ENCODE measurements at places on chromosomes 13 and 19.

- DNase-seq: peak; percentile 41
These were observed 324.0 kb downstream of the GPC5 start for GRCh38 chr13:91722267-91722884.

DNA sequence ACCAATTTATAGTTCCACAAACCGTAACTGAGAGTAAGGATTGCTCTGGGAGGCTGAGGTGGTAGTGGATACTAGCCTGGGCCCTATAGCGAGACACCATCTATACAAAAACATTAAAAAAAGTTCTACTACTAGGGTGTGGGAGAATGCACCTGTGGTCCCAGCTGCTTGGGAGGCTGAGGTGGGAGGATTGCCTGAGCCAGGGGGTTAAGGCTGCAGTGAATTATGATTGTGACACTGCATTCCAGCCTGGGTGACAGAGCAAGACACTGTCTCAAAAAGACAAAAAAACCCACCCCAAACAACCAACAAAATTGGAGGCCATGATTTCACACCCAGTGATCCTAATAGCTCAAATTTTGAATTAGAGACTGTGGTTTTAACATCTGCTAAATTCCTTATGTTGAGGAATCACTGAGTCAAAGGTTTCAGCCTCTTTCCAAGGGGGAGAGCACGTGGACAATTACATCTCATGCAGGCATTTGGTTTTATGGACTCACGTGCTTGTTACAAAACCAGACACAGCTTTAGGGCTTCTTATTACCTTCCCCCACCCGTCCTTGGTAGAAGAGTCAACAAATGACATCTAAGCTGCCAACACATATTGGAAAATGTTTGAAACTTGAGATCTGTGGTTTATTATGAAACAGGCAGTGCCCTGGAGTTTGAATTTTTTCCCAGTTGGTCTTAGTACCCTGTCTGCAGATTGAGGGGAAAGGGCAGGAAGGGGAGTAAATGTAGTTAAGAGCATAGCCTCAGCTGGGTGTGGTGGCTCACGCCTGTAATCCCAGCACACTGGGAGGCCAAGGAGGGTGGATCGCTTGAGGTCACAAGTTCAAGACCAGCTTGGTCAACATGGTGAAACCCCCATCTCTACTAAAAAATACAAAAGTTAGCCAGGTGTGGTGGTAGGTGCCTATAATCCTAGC lies 18.5 kb downstream of the CYP2A6 start:
- DNase-seq: peak; percentile 20

- DNase-seq: peak; percentile 71
These were observed at the start of gene ARHGEF1 for GRCh38 chr19:41882568-41883462. TSS of gene ARHGEF1 (plus strand) at chr19:41883184. CDS start at chr19:41888083, 4,899 bp downstream.

- no peak for DNase-seq
These were observed 160.5 kb downstream of the TEX29 start for GRCh38 chr13:111480976-111481375.

DNA sequence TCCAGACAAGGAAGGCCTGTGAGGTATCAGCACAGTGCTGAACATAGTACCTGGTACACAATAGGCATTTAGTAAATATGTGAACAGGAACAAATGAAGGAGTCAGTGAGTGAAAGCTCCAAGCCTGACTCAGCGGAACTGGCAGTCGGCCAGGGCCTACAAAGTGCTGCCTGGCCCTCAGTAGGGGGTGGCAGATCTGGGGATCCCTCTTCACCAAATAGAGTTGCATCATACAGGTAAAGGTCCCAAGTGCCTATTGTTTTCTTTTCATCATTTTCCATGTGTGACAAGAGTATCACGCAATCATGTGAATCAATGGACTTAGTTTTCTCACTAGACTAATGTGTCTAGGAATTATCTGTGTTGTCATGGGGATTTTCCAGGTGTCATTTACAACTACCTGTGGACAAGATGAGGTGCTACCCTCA lies 9.2 kb downstream of the CYP2B6 start:
- peak; percentile 54 for DNase-seq

Measured in DMS53 (cell line).